ENCODE measurements at places on chromosomes 12 and 14.

GRCh38 chr12:119179335-119180021 is 747 bp downstream of the HSPB8 start:
- DNase-seq = no peak

- DNase-seq = no peak
Measured at GRCh38 chr14:53621921-53622320, 334.7 kb downstream of the BMP4 start.

DNA sequence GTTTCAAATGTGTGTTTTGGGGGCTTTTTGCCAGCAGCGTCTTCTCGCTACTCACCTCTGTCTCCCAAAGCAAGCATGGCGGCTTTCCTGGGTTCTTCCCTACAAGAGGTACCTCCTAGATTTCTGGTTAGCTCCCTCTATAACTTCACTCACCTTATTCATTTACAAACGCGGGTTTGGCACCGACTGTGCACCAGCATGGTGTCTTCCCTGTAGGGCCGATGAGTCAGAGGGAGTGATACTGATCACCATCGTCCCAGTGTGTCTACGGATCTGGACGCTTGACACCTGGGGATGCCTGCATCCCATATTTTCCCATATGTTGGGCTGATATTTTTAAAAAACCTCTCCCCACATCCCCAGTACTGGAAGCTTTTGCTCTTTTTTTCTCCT is 8.0 kb upstream of the SERPINA12 start:
- DNase-seq = no peak

- DNase-seq = no peak
Measured at GRCh38 chr14:104358528-104359300, 220.3 kb downstream of the KIF26A start.

DNA sequence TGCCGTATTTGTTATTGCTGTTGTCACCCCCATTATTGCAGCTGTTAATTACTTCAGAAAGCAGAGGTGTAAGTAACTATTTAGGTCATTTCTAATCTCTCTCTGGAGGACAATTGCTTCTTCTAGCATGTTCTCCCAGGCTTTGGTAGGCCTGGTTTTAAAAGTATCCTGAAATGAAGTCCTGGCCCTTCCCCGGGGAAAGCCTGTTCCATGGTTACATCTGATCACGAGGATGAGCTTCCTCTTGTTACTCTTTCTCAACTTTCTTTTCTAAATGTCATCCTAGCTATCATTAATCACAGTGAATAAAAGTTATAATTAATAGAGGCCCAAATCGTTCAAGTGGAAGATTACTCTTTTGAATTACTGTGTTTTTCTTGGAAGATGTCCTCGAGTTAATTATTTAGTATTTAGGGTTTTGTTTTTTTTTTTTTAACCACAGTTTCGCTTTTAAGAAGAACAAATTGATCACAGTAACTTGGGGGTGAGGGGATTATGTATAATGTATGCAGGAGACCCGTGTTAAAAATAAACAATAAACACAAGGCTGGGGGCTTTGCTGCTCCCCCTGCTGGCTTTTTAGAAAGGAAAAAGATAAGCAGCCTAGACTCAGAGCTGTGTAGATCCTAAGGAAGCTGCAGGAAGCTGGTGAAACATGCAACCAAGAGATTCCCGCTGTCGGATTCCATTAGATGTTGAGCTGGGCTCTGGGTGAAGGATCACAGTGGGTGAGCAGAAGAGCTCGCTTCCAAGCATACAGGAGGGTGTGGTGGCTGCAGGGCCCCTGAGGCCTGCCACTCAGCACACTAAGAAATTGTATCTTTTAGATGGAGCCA is 420.1 kb downstream of the FUT8 start:
- DNase-seq = no peak

GRCh38 chr12:39343665-39344064 is 99.3 kb downstream of the KIF21A start:
- DNase-seq = no peak

DNA sequence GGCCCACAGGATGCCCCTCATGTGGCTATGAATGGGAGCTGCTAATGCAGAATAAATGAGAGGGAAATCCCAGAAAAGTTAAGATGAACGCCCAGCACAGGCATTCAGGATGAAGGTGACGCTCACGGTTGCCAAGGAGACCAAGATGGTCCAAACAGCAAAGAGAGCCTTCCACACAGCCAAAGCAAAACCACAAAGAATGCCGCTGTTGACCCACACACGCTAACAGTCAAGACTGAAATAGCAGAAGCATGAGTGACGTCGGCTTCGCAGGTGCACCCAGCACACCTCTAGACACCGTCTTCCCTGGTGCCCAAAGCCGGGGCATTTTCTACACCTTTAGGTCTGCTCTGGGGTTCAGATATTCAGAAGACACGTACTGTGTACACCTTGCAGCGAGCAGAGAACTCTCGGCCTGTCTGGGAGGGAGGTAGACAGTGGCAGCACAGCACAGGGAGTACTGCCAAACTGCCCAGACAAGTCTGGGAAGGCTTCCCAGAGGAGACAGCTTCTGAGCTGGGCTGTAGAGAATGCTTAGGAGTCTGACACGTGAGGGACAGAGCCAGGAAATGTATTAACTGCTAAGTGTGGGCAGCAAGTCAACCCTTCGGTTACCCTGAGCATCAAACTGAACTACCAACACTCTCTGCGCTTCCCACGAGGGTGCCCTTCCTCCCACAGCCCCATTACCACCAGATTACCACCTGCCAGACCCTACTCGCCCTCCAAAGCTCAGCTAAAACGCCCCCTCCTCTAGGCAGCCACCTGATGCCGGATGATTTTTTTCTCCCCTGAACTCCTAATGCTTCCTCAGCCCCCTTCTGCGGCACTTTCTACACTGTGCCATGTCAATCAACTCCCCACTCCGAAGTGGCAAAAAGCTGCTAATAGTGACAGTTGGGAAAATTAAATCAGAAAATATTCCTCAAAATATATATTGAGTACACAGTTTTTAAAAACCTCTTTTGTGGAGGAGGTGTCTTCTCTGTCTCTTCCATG is 50.1 kb downstream of the CCDC88C start:
- DNase-seq = peak; percentile 94

- DNase-seq = no peak
Measured at GRCh38 chr12:93198086-93198485, 179.6 kb upstream of the NUDT4 start.

GRCh38 chr12:110109037-110109836 is 14.9 kb upstream of the IFT81 start:
- DNase-seq = no peak

GRCh38 chr12:39685854-39686657 is 66.5 kb upstream of the ABCD2 start:
- DNase-seq = no peak

DNA sequence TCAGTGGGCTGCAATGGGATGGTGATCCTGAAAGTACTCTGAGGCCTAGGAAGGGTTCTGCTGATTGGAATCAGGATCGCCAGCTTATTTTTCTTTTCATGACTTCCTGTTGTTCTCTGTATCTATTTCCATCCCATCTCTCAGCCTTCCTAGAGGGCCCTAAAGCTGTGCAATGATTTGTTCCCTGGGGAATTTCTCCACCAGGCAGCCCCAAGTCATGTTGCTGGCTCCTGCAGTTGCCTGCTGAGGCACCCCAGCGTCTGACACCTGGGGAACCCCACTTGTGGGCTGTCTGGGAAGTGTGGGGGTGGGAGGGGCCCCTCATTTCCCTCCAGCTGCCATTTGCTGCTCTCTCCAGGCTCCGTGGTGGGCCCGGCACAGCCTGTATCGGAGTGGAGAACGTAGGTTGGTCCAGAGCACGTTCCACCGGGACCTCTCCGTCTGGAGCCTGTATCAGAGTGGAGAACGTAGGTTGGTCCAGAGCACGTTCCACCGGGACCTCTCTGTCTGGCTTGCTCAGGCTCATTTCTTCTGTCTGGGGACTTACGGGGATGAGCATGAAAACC is 138.3 kb downstream of the TSPAN9 start:
- DNase-seq = no peak

DNA sequence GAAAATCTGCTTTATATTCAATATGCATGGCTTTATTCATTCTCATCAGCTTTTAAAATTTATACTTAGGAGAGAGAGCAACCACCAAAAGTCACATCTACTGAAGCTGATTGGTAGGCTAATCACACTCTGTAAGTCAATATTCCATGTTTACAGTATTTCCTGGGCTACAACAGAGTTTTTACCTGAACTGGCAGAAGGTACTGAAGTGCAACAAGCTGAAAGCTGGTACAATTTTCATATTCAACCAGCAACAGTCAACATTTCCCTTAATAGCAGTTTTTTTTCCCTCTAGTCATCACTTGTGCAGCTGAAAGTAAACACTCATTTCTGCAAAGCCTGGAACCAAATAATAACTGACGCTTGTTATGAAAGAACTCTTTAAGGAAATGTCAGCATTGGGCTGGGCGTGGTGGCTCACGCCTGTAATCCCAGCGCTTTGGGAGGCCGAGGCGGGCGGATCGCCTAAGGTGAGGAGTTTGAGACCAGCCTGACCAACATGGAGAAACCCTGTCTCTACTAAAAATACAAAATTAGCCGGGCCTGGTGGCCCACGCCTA is 12.9 kb downstream of the BRAP start:
- DNase-seq = no peak

- DNase-seq = no peak
Measured at GRCh38 chr12:50751948-50752721, 11.8 kb upstream of the ATF1 start.

DNA sequence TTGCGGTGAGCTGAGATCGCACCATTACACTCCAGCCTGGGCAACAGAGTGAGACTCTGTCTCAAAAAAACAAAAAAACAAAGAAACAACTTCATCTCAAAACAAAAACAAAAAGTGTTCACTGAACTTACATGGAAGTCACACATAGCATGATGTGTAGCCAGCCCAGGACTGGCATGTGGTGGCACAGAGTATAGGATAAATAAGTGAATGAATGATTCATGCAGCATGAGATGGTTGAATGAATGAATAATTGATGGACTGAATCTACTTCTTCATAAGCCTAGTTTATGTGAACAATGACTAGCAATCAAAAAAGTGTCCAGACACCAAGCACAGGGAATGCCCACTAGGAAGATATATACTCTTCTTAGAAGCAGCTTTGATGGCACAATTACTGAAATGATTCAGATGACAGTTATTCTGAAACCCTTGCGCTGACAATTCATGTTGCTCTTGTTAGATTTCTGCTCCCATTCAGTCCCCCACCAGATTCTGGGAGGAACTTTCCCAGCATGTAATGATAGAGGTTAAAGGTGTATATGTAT is 31.6 kb upstream of the SERPINA6 start:
- DNase-seq = no peak

- DNase-seq = no peak
Measured at GRCh38 chr12:61524851-61525250, 735.4 kb upstream of the USP15 start.

DNA sequence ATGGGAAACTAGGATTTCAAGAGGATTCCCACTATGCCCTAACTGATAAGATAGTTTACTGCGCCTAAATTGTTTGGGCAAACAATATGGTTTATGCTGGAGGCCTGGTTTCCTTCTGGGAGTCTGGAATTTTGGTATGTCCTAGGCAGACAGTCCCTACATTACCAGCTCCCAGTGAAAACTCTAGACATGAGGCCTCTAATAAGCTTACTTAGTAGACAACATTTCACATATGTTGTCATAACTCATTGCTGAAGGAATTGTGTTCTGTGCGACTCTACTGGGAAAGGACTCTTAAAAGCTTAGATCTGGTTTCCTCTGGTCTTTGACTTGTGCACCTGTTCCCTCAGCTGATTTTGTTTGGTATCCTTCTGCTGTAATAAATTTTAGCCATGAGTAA is 18.0 kb upstream of the PRPF39 start:
- no peak for DNase-seq

- DNase-seq = no peak
Measured at GRCh38 chr12:111304642-111305071, 64.2 kb downstream of the PHETA1 start.

DNA sequence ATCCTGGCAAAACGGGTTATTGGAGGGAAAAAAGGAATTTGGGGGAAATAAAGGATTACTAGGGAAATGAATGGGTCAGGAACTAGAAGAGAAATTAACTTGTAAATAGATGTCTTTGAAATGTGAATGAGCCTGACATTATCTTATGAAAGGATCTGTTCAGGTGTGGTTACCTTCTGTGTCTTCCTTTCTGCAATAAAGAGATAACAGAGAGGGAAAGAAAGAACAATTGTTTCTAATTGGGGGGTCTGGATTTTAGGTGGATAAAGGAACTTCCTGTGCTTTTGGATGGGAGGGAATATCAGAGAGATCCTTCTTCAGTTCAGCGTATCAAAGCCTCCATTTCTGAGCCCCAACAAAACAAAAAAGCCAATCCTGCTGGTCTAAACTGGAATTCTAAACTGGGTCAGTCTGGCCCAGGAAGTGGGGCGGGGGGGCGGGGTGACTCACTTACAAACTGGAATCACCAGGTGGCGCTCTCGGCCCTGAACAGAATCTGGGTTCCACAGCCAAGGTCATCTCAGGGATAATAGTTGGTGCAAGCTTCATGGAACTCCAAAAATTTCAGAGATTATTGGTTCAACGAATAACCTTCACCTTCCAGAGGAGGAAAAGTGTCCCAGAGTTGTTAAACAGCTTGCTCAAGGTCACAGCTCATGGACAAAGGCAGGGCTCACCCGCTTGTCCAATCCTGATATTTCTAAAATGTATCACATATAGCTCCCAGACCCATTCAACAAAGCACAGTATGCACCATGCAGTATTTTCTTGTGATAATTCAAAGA is 15.2 kb upstream of the PEBP1 start:
- DNase-seq = no peak
